ENCODE measurements at places on chromosomes 7 and 10. TPM values are rescaled to one million over a fixed set of nuclear protein-coding genes. Genes with fewer than 3 reads are reported as not detected.

SLC26A5 gene
- total RNA-seq = not detected

- DNase-seq = no peak
Observed at GRCh38 chr7:29896685-29897411, 90.5 kb downstream of the WIPF3 start.

SLC26A4 gene
- total RNA-seq = not detected

DNA sequence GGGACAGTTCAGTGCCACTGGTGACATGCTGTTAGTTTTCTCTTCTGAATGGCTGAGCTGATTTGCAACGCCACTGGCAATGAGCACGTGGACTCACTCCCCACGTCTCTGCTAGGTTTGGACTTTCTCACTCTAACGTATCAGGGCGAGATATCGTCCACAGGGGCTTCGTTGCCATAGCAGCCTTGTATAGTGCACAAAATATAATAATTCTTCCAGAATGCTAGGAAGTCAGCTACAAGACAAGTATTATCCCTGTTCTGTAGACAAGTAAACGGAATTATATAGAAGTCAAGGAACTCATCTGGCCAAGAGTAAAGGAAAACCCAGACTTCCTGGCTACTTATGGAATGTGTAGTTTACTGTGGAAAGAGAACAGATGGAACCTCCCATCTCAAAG lies 226.8 kb downstream of the ARHGAP21 start:
- DNase-seq = no peak

DNA sequence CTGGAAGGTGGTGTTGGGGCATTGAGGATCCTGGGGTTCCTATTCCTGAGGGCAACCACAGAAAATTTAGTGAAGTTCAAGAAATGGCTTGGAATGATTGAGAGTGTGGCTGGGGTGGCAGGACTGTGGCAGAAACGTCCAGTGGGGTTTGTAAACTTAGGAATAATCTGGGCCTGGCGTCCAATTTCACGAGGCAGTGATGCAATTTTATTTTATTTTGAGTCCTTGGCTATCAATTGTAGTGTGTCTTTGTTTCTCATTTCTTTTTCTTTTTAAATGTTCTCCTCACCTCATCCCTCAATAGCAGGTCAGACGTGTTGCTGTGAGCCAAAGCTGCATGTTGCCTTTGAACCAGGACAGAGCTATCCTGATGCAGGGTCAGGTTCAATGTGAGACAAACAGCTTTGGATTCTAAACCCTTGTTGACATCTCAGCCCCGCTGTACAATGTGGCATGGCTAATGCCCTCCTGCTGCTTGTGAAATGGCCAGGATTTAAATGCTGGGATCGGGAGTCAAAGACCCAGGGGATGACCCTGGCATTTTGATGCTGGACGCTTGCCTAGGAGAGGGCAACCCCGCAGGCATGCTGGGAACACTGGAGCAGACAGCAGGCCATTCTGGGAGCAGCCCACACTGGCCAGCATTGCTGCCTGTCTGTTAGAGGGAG lies 64.8 kb downstream of the RBM20 start:
- DNase-seq = no peak

GRCh38 chr10:642186-642890 lies 47.1 kb downstream of the DIP2C start:
- DNase-seq = no peak

ZNF511 gene
- total RNA-seq = 39.0 TPM

HKDC1 gene
- not detected for total RNA-seq

CRTAC1 gene
- total RNA-seq = not detected

GRCh38 chr7:128830231-128831177 lies at the start of gene FLNC:
Gene FLNC, plus strand, starts transcription at chr7:128830406. Its CDS starts 232 bp downstream, at chr7:128830638.
- no peak for DNase-seq

DNA sequence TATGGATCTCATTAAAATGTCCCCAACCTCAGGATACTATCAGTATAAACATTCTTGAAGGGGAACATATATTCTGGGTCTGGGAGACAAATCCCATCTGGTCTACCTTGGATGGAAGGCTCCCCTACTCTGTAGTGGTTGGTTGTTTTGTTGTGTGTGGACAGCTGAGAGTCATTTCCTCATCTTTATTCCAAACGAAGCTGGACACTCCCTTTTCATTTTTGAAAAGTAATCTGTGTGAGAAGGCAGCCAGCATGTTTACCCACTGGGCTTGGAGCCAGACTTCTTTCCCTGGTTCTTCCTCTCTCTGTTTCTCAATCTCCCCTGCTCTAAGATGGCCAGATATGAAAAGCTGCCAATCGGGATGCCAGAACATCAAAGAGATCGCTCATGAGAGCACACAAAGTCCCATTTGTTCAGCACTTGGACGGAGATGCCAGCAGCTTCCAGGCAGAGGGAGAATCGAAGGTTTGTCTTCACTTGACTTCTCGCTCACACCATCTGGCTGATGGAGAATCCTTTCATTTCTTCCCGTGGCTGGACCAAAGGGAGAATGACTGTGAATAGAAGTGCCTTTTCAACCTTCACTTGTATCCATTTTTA lies 108.1 kb upstream of the AGR3 start:
- DNase-seq = no peak

SNX13 gene
- 34.8 TPM for total RNA-seq
